ENCODE measurements at places on chromosomes 7 and 10.

DNA sequence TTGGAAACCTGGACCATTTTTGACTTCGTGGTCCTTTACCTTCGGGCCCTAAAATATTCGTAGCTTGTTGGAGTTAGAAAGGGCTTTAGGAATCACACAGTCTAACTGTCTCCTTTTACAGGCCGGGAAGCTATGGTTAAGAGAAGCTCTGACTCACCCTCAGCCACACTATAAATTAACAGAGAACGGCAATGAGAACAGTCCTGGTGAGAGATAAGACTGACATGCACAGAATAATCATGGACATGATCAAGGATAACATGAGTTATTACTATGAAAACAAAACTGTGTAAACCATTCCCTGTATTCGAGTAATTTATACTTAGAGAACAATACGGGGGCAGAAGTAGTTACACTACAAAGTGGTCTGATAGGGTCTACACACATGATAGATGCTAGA lies 162.5 kb upstream of the MALRD1 start:
- no peak for DNase-seq

- no peak for DNase-seq
Observed at GRCh38 chr10:79112881-79113431, 44.2 kb downstream of the ZMIZ1 start.

GRCh38 chr7:2529161-2530070 lies 9.8 kb downstream of the LFNG start:
- no peak for DNase-seq

- no peak for DNase-seq
Observed at GRCh38 chr7:33762911-33763306, 142.4 kb upstream of the BMPER start.

- peak; percentile 80 for DNase-seq
Observed at GRCh38 chr7:130721486-130722277, 12.3 kb downstream of the KLF14 start.

GRCh38 chr10:112374724-112375541 lies 1.0 kb downstream of the ACSL5 start:
- DNase-seq: no peak

- DNase-seq: no peak
Observed at GRCh38 chr7:2757361-2757903, 69.4 kb downstream of the AMZ1 start.

- DNase-seq: no peak
Observed at GRCh38 chr7:151871904-151872303, 5.0 kb downstream of the PRKAG2 start.

- DNase-seq: no peak
Observed at GRCh38 chr7:156611014-156612010, 29.3 kb upstream of the RNF32 start.

- no peak for DNase-seq
Observed at GRCh38 chr7:27647489-27647888, 15.2 kb downstream of the HIBADH start.

DNA sequence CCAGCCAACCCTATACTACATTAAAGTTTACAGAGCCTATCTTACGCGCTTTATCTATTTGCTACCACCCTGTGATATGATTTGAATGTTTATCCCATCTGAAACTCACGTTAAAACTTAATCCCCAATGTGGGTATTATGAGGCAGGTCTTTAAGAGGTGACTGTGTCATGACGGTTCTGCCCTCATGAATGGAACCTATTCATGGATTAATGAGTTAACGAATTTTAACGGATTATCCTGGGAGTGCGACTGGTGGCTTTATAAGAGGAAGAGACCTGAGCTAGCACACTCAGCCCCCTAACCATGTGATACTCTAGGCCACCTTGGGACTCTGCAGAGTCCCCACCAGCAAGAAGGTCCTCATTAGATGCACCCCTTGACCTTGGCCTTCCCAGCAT lies 37.8 kb downstream of the SRPK2 start:
- DNase-seq: no peak

DNA sequence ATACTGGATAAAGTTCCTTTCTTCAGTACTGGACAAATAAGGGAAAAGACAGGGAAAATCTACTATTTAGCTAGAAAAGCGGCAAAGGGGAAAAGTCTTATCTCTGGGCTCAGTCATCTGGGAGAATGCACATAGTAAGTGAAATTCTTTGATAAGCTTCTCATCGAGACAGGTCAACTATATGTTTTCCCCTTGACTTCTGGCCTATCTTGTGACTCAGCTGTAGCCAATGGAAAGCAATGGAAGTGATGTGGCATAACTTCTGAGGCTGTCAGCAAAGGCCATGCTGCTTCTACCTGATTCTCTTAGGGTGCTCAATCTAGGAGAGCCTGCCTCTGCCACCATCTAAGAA lies 91.9 kb downstream of the PCGF5 start:
- DNase-seq: no peak

All from endothelial cell (in vitro differentiated cells).